ENCODE measurements at places on chromosomes 2 and 18.

GRCh38 chr2:15367715-15368114 is 193.4 kb downstream of the NBAS start:
- no peak for DNase-seq

DNA sequence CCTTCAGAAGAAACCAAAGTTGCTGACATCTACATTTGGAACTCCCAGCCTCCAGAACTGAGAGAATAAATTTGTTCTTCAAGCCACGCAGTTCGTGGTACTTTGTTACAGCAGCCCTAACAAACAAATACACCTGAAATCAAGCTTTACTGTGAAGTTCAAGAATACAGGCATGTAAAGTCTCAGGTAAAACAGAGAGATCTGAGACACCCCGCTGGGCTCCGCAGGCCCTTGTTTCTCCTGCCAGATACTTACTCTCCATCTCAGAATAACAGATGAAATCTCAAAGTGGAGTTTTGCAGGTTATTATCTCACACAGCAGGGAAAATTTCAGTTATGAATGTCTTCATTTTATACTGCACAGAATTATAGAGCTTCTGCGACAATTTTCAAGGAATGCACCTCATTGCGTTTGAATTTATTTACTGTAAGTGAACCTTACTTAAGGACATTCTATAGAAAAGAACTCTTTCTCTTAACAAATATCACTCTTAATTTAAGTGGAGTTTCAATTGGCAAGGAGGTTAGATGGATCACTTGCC is 492.4 kb upstream of the LRATD1 start:
- DNase-seq, result no peak

- DNase-seq, result no peak
Observed at GRCh38 chr18:10278265-10278664, 176.2 kb upstream of the APCDD1 start.

DNA sequence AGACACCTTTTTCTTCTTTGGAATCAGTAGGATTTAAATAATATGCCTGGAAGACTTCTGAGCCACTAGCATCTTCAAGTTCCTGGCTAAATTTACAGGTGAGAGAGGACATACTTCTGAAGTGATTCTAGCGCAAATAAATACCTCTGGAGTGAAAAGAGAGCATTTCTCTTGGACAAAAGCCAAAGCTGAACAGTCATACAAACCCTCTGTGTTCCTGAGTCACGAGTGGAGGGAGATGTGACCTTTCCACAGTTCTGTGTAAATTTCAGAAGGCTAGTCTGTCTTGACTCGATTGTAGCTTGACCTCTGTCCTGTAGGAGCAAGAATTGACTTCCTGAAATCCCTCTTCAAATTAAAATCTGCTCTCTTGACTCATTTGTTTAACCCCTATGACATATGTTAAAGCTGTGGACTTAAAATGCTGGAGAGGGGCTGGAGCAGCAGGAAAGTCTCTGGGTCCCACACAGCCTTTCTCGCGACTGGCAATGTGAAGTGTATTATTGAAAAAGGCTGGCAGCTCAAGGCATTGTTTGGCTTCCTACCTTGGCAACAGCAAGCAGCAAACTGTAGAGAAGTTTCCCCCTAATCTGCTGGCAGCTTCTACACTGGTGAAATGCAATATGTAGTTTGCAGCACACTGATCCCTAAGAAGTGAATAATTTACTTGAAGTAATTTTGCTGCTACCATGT is 79.6 kb upstream of the GCFC2 start:
- no peak for DNase-seq

DNA sequence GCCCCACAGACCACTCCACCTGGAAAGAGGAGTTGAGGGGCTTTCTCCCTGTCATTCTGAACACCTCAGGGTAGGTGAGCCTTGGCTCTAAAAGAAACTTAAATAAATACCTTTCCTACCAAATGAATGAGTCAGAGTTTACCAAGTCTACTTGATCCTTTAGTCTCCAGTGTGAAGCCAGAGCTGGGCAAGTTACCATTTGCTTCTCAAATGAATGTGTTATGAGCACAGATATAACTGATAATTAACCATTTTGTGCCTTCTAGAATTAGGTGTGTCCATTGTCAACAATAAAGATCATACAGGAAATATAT is 347.7 kb downstream of the KIAA1328 start:
- no peak for DNase-seq

DNA sequence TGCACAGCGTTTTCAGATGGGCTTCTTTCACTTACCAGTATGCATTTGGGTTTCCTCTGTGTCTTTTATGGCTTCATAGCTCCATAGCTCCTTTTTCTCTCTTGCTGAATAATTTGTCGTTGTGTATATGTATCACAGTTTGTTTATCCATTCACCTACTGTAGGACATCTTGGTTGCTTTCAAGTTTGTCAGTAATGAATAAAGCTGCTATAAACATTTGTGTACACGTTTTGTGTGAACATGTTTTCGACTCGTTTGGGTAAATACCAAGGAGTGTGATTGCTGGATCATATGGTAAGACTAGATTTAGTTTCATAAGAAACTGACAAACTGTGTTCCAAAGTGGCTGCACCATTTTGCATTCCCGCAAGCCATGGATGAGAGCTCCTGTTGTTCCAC is 94.7 kb downstream of the FAM168B start:
- DNase-seq, result no peak

- no peak for DNase-seq
Observed at GRCh38 chr2:33412920-33413319, 63.5 kb upstream of the RASGRP3 start.

GRCh38 chr2:219886615-219887014 is 259.2 kb downstream of the SLC4A3 start:
- no peak for DNase-seq

DNA sequence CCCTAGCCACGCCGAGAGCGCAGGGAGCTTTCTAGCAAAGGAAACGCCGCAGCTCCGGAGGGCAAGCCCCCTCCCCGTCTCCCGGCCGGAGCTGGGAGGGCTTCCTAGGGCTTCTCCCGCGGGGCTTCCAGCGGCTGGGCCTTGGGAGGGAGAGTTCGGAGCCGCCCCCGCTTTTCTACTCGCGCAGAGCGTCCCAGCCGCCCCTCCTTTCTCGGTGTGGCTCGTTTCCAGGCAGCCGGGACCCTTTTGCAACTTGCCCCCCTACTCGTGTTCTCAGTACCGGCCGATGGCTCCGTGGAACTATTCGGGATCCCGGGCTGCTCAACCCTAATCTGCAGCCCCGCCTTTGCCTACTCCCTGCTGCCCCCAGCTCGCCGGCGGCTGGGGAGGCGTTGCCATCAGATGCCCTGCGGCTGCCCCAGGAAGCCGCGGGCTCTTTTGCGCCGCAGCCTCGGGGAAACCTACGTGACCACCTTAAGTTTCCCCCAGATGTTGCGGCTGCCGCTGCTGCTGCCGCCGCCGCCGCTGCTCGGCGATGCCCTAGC is 1.5 kb upstream of the NR4A2 start:
- DNase-seq, result peak; percentile 41

DNA sequence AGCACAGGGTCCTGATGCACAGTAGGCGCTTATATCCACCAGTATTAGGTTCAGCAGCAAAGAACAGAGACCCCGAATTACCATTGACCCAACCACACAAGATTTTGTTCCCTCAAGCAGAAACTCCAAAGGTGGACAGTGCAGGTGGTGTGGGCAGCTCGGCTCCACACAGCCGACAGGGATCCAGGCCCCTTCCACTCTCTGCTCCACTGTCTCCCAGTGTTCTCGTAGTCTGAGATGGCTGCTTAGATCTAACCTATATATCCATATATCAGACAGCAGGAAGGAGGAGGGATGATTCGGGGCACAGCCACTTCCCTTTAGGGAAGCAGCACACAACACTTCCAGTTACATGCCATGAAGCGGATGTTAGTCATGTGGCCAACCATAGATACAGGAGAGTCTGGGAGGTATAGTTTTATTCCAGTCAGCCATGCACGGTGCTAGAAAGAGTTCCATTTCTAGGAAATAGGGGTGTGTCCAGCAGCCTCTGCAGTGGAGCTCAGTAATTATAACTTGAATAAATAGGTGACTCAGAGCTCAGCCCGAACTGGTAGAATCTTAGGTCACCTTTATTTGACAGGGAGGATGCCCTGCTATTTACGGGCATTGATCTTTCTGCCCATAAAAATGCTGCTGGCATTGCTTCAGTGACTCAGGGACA is 158.9 kb downstream of the TWIST2 start:
- DNase-seq, result no peak

DNA sequence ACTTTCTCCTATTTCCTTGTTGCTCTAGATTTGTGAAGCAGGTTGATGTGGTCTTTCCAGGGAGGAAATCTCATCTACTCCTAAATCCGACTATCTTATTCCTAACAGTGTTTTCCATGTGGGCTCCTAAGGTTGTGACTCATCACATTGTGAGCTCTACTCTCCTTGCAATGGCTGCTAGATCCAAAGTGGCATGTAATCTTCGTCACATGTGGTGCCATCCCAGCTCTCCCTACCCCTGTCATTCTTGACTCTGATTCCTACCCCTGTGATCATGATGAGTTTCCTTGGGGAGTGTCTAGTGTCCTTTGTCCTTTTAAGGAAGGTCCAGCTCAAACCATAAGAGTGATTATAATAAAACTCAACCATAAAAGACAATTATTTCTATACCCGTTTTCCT is 47.3 kb upstream of the GULP1 start:
- DNase-seq, result no peak

GRCh38 chr2:61371027-61371426 is 99.9 kb downstream of the USP34 start:
- no peak for DNase-seq

- DNase-seq, result no peak
Observed at GRCh38 chr2:99217929-99218501, 37.0 kb downstream of the MRPL30 start.

GRCh38 chr2:121015971-121016485 is 269.0 kb downstream of the TFCP2L1 start:
- no peak for DNase-seq

DNA sequence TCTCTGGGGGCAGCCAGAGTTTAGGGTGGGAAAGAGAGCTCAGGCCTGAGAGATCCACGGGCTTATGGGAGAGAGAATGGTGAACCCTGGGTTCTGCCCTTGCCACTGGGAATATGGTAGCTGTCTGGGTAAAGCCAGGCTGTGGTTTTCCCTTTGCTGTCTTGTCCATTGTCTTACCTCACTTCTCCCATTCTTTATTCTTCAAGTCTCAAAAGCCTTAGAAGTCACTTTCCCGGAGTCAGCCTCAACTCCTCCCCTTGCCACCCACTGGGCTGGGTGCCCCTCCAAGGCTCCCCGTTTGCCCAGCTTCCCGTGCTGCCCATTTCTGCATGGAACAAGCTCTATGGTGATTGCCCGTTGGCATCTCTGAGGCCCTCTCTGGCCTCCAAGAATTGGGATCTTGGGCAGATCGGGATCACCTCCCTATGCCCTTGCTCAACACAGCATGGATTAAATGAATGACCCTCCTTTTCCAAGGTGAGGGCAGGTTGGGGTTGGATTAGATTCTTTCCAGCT is 228.2 kb downstream of the HAUS1 start:
- no peak for DNase-seq

GRCh38 chr2:220240641-220241040 is 613.2 kb downstream of the SLC4A3 start:
- no peak for DNase-seq

- DNase-seq, result no peak
Observed at GRCh38 chr2:164008752-164009151, 272.9 kb upstream of the FIGN start.

- DNase-seq, result no peak
Observed at GRCh38 chr2:55159037-55159651, 72.9 kb downstream of the CLHC1 start.

DNA sequence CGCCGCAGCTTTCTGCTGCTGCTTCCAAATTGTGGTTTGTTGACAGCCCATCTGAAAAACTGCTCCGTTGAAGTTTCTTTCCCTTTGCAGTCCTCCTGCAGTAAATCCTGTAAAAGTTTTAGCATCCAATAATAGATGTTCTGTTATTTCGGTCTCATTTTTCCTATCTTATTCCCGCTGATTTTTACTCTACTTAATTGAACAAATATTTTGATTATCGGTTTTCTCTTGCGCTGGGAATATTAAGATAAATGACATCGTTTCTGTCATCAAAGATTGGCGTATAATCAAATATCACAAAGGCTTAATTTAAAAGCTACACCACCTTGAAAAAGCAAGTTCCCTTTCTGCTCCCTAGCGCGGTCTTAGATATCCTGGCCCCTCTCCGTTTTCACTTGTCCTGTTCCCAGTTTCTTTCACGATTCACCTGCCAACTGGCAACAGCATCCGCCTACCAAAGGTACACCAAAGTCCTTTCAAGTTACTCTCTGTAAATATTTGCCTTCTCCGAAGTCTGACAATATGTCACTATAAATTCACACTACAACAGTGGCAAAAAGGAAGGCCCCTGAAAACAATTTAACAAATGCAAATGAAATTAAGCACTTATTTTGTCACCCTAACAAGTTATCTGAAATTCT is 1.0 kb upstream of the STRN start:
- DNase-seq, result no peak

DNA sequence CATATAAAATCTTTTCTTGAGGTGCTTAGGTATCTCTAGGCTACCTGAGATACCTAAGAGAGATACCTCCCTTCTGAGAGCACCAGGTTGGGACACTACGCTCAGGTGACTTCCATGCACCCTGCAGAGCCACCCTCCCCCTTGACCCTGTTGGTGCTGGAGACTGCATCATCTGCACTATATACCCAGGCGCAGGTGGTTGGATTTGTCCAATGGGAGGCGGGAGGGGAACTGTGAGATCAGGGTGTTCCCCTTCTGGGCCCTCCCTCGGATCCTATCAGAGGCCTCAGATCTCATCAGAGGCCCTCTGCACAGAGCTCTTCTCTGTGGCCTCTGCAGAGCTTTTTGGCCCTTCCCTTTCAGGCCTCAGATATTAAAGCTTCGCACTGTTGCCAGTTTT is 158.4 kb downstream of the SH3RF3 start:
- no peak for DNase-seq

GRCh38 chr2:144161061-144161460 is 358.9 kb downstream of the ZEB2 start:
- no peak for DNase-seq

DNA sequence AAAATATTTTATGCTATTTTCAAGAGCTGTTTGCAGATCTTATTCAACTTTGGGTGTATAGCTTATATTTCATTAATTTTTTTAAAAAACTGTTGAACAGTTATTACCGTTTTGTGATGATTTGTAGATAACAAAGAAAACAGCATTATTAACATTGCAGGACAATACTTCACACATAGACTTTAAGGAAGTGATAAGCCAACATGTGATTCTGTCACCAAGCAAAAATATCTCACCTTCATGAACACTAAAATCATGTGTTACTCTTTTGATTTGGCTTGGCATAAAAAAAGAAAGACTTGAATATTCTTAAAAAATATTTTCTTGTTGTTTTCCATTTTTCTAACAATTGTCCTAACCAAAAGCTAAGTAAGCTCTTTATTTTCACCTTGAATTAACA is 33.0 kb downstream of the SLC35F5 start:
- DNase-seq, result no peak

- peak; percentile 1 for DNase-seq
Observed at GRCh38 chr2:240794178-240794721, 25.8 kb downstream of the KIF1A start.
